Prostate gland (tissue), 2 donors: ENCODE measurements at places on chromosomes 12 and 14. TPM values are rescaled to one million over a fixed set of nuclear protein-coding genes. Genes with fewer than 3 reads are reported as not detected.
A peak's percentile ranks its signal among the peaks of the same experiment; 100 is the strongest.

The SLC6A13 gene
- 0.85 TPM for total RNA-seq

The P2RX2 gene
- total RNA-seq, result 0.32 TPM

DNA sequence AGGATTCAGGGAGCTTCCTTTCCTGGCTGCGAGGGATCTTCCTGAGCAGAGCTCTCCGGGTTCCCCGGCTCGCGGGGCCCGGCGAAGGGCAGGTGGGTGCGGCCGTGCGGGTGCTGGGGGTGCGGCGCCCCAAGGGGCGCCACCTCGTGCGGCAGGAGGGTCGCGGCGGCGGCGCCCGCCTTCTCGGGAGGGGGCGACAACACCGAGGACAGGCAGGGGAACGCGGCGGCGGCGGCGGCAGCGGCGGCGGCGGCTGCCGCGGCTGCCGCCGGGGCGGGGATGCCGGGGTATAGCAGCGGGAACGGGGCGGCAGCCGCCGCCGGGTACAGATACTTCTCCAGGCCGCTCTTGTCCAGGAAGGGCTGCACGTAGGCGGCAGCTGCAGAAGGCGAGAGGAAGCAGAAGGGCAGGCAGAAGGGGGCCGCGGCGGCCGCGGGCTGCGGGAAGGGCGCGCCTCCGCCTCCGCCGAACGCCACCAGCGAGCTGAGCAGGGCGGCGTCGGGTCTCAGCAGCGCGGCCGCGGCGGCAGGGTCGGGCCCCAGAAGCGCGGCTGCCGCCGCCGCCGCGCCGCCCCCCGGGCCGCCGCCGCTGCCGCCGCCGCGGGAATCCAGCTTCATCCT is 2.7 kb downstream of the BHLHE41 start:
- peak overlapping the region; percentile 92 for H3K27ac ChIP-seq
- H3K4me3 ChIP-seq, result peak overlapping the region; percentile 52
- H3K4me1 ChIP-seq, result no peaks in the 10 kb centered on the region

DNA sequence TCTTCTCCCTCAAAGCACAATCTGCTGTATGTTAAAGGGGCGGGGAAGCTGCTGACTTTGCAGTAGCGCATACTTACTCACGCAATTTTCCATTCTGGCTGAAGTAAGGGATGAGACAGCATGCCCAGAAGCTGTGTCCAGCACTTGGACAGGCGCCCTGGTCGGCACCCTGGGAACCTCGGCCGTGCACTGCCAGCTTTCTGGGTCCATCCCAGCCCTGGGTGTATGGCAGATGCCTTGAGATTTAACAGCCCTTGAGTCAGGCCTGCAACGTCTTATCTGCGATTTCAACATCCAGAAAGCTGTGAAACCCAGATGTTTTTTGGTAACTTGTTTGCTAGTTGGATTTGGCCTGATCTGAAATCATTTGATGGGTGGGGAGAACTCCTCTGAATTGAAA is 16.1 kb downstream of the EML1 start:
- no peak overlapping the region for H3K4me3 ChIP-seq
- no peaks in the 10 kb centered on the region for H3K4me1 ChIP-seq
- H3K36me3 ChIP-seq, result no peaks in the 10 kb centered on the region
- no peak for DNase-seq
- H3K27me3 ChIP-seq, result no peaks in the 10 kb centered on the region

DNA sequence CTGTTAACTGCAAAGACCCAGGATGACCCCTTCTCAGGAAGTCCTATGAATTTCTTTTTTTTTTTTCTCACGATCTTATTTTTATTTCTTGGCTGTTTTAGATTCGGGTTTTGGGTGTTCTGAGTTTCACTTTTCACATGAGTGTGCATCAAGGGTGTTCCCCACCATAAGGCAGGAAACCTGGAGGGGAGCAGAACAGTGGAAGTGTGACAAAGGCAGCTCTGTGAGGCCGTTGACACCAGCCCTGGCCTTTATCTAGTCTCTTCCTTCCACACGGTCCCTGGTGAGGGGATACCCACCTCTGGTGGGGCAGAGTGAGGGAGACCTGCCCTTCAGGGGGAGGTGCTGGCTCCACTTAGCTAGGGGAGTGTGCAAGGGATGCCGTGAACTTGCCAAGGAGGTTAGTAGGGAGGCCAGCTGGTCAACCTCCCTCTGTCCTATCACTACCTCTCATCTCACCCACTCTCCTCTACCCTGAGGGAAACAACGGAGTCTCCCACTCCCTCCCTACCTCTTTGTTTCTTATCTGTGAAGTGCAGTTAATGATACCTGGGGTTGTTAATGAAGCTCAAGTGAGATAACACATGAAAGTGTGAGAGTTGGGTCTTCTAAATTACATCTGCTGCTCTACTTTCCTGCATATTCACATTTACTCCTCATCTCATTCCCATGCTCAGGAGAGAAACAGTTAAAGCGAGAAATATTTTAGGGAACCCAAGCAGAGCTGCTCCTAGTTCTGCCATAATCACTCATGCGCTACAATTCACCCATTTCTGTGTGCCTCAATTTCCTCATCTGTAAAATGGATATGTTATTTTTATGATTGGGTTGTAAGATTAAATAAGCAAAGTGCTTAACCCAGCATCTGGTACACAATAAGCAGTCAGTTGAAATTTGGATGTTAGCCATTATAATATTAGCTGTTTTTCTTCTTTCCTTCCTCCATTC is 4.4 kb upstream of the GALNT6 start:
- DNase-seq, result no peak
- no peaks in the 10 kb centered on the region for H3K27me3 ChIP-seq
- H3K27ac ChIP-seq, result no peak overlapping the region
- H3K4me3 ChIP-seq, result no peak overlapping the region
- no peaks in the 10 kb centered on the region for H3K36me3 ChIP-seq
